Right forelimb (tissue), 1 donor: ENCODE measurements at places on chromosomes 5 and 9.

- DNase-seq: no peak
These were observed 177.6 kb downstream of the RFX3 start for GRCh38 chr9:3348169-3348568.

- no peak for DNase-seq
These were observed 12.7 kb upstream of the QSOX2 start for GRCh38 chr9:136258299-136258625.

DNA sequence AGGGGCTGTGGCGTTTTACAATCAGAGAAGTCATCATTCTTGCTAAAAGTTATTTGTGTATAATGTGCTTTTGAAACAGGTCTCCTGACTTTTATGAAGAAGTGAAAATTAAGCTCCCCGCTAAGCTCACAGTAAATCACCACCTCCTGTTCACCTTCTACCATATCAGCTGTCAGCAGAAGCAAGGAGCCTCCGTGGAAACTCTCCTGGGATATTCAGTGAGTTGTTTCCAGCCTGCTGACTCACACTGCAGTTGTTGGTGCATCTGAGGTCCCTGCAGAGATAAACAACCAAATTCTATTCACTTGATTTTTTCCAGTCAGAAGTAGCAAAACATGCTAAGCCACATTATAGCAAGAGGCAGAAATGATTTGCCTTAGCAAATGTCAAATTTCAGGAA lies 156.7 kb downstream of the DOCK8 start:
- no peak for DNase-seq

GRCh38 chr5:113338628-113339027 lies 96.2 kb downstream of the TSSK1B start:
- no peak for DNase-seq

- DNase-seq: no peak
These were observed 37.1 kb downstream of the VAV2 start for GRCh38 chr9:133954862-133955529.

DNA sequence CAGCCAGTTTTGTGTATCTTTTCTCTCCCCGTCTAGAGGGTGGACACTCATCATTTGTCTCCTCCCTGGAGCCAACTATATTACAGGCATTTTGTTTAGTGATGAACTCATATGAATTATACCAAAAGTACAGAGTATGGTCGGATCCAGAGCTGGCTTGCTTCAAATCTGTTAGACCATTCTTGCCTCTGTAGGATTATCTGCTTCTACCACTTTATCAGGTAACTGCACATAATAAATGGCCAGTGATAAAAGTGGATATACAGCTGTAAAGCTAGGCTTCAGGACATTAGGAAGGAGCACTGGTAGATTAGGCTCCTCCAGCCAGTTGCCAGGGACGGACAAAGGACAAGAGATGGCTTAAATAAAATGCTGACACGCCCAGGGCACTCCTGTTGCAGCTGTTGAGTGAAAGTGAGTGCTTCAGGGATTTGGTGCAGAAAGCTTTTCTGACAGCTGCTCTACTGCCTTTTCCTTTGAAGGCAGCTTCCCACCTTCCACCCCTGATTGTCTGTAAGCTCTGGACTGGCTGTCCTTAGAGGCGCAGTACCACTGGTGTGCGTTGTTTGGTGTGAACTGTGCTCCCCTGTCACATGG lies 259.2 kb downstream of the PDZD2 start:
- no peak for DNase-seq

- no peak for DNase-seq
These were observed 71.4 kb downstream of the DAPK1 start for GRCh38 chr9:87569008-87569509.

- no peak for DNase-seq
These were observed 9.2 kb upstream of the SHROOM1 start for GRCh38 chr5:132839426-132840301.

GRCh38 chr9:92463387-92463786 lies 18.9 kb downstream of the ASPN start:
- no peak for DNase-seq

GRCh38 chr5:116453988-116454411 lies 120.6 kb downstream of the SEMA6A start:
- DNase-seq: no peak

- no peak for DNase-seq
These were observed 29.5 kb downstream of the RXRA start for GRCh38 chr9:134355561-134356279.

DNA sequence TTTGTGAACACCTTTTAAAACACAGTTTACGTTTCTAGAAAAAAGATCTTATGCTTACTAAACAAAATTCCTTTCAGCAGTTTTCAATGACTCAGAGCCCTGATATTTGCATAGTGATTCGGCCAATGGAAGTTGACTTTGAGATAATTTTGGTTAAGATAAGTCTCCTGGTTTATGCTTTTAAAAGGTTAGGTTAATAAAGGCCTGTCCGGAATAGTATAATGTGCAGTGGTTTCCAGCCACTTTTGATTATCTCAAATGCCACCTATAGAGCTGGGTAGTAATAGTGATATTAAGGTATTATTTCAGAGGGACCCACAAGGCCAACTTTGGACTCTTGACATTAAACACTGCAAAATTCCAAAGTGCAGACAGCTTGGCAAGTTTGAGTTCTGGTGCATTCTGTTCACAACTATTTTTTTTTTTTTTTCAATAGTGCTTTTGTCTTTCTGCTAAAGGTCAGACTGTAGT lies 86.1 kb downstream of the F2RL2 start:
- DNase-seq: no peak

DNA sequence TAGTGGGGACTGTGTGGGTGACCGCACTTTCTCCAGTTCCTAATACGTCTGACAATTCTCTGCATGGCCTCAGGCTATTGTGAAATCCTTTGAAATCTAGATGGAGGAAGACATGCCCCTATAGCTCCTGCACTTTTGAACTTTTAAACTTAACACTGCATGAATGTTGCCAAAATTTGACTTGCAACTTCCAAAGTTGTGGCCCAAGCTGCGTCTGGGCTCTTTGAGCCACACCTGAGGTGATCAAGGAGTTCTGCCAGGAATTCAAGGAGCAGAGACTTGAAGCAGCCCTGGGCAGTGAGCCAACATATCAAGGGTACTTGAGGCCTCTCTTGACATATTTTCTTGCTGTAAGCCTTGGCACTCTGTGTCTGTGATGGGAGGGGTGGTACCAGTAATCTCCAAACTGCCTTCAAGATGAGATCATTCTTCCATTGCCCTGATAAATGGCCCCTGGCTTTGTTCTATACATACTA lies 1336.1 kb upstream of the CDH9 start:
- DNase-seq: no peak

GRCh38 chr5:174832025-174832424 lies 107.6 kb downstream of the MSX2 start:
- DNase-seq: no peak

GRCh38 chr5:110476164-110476563 lies 250.3 kb downstream of the TMEM232 start:
- no peak for DNase-seq

GRCh38 chr9:87340391-87340790 lies 157.3 kb upstream of the DAPK1 start:
- DNase-seq: no peak

- DNase-seq: no peak
These were observed 117.9 kb upstream of the DAB2 start for GRCh38 chr5:39542511-39543285.

DNA sequence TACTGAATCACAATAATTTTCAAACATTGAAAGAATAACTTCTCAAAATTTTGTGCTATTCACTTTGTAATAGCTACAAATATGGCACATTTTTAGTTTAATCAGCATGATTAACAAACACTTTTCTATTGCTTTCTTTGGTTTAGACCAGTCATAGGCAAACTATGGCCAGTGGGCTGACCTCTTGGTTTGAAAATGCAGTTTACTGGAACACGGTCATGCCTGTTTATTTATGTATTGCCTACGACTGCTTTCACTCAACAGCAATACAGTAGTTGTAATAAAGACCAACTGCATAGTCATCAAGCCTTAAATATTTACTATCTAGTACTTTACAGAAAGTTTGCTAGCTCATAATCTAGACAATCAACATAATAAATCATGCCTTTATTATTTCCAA lies 810.8 kb downstream of the TLE1 start:
- DNase-seq: no peak

DNA sequence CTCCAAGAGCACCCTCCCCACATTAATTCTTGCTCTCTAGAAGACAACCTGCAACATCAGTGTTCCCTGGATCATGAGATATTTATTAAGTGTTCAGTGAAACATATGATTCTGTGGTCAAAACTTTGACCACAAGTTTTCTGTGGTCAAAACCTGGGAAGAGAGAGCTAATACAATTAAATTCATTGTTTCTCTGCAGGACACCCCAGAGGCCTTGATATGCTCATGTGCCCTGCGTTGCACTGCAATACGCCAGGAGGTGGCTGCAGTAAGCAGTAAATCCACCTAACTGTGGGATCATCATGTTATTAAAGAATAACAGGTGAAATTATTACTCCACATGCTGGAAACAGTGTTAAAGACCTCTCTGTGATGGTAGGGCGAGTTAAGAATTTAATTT lies 109.3 kb upstream of the SPDL1 start:
- no peak for DNase-seq

- peak; percentile 91 for DNase-seq
These were observed 32.0 kb upstream of the TTLL11 start for GRCh38 chr9:122125158-122125508.

DNA sequence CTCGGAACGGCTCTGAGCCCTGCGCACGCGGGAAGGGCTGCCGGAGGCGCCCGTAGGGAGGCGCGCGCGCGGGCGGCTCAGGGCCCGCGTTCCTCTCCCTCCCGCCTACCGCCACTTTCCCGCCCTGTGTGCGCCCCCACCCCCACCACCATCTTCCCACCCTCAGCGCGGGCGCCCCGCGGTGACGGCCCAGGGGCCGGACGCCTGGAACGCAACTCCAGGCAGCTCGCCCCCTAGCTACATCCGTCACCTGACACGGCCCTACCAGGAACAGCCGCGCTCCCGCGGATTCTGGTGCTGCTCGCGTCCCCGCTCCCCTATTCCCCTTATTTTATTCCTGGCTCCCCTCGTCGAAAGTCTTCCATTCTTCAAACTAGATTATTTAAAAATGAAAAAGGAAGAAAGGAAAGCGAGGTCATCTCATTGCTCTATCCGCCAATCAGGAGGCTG lies at the start of gene CDKN2B-AS1:
TSS of gene CDKN2B-AS1 (plus strand) at position 236 of the 450 bp plus-strand sequence.
- DNase-seq: peak; percentile 69

DNA sequence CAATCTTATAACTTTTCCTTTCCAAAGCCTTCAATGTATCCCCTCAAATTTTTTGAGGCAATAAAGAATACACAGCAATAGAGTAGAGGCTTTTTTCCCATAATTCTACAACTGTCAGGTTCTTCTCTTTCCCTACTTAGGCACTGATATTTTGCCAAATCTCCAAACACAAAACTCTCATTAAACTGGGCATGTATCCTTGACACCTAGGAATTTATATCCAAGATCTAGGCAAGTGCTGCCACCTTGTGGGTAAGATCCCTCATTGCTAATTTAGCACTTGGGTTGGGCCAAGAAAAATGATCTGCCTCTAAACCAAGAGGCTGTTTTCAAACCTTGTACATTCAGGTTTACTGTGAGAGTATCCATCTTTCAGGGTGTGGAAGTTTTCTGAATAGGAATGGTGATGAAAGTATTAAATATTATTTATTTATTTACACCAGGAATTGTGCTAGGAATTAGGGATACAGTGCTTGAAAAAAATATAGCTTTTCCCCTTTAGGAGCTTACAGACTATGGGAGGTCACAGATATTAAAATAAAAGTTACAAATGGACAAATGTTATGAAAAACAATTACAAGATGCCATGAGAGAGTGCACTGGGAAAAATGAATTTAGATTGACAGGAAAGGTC lies 17.6 kb downstream of the TSTD2 start:
- DNase-seq: no peak

DNA sequence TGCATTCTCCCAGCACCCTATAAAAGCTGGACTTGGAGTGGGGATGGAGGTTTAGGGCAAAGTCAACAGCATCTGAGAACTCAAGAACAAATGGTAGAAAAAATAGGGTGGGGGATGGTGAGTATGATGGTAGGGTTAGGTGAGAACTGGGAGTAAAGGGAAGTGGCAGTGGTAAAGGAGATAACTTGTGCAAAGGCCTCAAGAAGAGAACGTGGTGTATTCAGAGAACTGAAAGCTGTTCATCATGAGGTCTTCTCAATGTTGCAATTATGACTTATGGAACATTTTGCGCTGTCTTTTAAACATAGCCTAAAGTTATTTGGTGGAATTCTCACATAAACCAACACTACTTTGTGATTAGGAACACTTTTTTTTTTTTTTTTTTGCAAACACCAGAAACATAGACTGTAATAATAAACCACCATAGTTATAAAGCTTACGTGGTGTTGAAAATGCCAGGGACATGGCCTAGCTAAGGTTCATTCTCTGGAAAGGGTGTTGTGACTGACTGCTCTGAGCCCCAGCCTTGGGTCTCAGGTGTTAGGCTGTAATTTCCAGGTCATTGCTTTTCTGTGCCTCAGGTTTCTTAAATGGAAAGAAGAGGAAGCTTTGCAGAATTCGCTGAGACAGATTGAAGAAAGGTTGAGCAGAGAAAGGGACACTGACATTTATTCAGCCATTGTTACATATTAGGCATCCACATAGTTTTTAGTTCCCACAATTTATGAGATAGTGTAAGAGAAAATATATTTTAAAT lies 19.2 kb upstream of the TXNDC8 start:
- DNase-seq: no peak

DNA sequence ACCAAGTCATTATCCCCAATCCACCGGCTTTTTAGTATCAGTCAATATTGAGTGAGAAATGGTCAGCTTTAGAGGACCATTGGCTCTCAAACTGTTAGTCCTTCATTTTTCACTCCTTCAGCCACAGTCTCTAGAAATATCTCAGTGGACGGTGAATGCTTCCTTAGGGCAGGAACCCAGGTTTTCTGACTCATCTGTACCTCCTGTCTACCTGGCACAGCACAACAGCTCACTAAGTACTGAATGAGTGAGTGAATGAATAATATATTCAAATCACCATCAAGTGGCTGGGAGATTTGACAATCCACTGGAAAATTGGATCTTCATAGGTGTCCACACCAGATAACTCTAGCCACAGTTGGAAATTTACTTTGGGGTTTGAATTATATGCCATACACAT lies 609.5 kb upstream of the CLINT1 start:
- DNase-seq: no peak

- no peak for DNase-seq
These were observed 64.6 kb upstream of the SHISAL2B start for GRCh38 chr5:64625678-64626077.

GRCh38 chr9:89185980-89186379 lies 7.4 kb upstream of the SHC3 start:
- no peak for DNase-seq

DNA sequence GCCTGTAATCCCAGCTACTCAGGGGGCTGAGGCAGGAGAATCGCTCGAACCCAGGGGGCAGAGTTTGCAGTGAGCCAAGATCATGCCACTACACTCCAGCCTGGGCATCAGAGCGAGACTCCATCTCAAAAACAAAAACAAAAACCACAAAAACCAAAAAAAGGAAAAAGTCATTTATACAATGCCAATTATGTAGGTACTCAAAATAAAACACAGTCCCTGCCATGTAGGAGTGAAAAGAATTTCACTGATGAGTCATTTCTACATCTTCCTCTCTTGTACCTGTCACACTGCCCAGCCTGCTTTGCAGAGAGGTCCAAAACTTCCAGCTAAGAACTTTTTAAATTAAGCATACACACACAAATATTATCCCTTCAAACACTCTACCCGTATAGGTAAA lies 215.8 kb downstream of the EPB41L4A start:
- no peak for DNase-seq
